ENCODE measurements at places on chromosomes 2 and 18. TPM values are rescaled to one million over a fixed set of nuclear protein-coding genes. Genes with fewer than 3 reads are reported as not detected.

GRCh38 chr18:79477711-79478483 is 82.2 kb downstream of the NFATC1 start:
- no peak for DNase-seq
- H3K4me1 ChIP-seq: no peaks in the 10 kb centered on the region
- no peaks in the 10 kb centered on the region for H3K36me3 ChIP-seq

GRCh38 chr2:46273919-46274318 is 23.3 kb upstream of the EPAS1 start:
- H3K4me1 ChIP-seq: no peaks in the 10 kb centered on the region
- no peak for DNase-seq
- no peak overlapping the region for H3K27ac ChIP-seq

DNA sequence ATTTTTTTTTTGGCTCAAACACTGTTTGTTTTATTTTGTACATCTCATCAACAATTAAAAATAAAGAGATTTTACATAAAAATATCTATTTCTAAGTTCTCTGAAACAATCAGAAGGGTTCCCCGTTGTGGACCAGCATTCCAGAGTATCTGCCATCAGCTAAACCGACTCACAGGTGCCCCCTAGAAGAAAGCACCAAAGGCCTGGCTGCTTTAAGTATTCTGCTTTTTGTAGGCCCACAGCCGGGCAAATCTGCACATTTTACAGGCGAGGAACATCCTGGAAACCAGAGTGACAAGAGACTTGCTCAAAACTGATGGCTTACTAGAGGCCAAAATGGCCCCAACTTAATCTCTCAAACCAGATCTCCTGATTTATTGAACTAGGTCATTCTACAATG is 82.2 kb upstream of the SETBP1 start:
- H3K27me3 ChIP-seq: no peaks in the 10 kb centered on the region
- H3K4me1 ChIP-seq: peaks cover 16% of the 10 kb centered on the region
- no peak overlapping the region for H3K4me3 ChIP-seq
- no peak for DNase-seq
- H3K27ac ChIP-seq: no peak overlapping the region

DNA sequence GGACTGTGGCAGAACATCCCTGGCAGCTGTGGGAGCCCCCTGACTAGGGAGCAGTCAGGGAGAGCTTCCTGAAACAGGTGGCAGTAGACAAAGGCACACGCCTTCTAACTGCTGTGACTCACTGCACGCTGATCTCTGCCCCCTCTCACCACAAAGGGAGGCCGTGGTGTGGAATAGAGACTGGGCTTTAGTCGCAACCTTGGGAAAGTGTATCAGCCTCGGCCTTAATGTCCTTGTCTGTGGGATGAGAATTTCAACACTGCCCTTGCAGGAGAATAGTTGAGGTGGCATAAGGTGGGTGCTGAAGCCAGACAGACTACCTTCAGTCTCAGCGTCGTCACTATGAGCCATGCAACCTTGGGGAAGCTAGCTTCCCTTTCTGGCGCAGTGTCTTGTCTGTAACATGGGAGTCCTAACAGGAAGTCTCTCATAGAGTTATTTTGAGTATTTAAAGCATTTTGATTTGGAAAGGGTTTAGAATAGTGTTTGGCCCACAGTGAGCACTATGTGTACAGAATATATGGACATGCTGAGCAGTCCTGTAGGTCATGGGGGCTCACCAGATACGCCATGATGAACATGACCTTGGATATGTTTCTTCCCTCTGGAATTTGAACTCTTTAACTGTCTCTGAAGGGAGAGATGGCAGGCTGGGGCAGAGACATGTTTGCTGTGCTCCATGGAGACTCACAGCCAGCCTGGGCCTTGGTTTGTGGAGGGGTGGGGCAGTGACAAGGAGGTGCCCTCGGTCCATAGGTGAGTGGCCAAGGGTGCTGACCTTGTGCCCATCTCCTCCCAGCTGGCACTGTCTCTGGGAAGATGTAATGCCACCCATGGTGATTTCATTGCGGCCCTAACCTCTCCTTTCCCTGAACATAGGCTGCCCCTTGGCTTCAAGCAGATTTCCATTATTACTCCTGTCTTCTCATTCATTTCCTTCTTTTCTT is 29.5 kb upstream of the SMAD7 start:
- no peaks in the 10 kb centered on the region for H3K36me3 ChIP-seq
- no peak overlapping the region for H3K27ac ChIP-seq
- peaks cover 19% of the 10 kb centered on the region for H3K4me1 ChIP-seq
- no peak for DNase-seq
- no peak overlapping the region for H3K4me3 ChIP-seq
- H3K27me3 ChIP-seq: no peaks in the 10 kb centered on the region

Gene PARD6G
- total RNA-seq: 10.3 TPM

GRCh38 chr2:236816197-236817170 is 246.9 kb downstream of the ACKR3 start:
- peaks cover 5% of the 10 kb centered on the region for H3K4me1 ChIP-seq
- no peak overlapping the region for H3K4me3 ChIP-seq
- H3K36me3 ChIP-seq: no peaks in the 10 kb centered on the region

Gene IL1RL2
- not detected for total RNA-seq

- no peaks in the 10 kb centered on the region for H3K36me3 ChIP-seq
- no peak overlapping the region for H3K4me3 ChIP-seq
- no peaks in the 10 kb centered on the region for H3K27me3 ChIP-seq
- H3K27ac ChIP-seq: no peak overlapping the region
- no peak for DNase-seq
- H3K4me1 ChIP-seq: no peaks in the 10 kb centered on the region
Observed at GRCh38 chr2:220165401-220165800, 538.0 kb downstream of the SLC4A3 start.

Gene CERS6
- total RNA-seq: 26.6 TPM

Gene CYRIA
- 2.2 TPM for total RNA-seq

DNA sequence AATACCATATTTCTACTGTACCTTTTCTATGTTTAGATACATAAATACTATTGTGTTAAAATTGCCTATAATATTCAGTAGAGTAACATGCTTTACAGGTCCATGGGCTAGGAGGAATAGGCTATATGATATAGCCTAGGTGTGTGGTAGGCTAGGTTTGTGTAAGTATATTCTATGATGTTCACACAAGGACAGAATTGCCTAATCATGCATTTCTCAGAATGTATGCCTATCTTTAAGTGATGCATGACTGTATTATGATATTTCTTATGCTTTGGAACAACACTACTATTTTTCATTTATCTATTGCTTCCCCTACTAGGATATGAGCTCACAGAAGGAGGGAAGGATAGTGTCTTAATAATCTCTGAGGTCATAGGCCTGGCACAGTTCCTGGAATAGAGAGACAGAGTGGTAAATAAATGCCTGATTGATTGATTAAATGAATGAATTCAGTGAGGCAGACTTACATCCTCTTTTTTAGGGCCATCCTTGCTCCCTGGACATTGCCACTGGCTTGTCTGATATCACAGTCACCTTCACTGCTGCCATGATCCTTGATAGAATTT is 121.0 kb downstream of the MYO3B start:
- H3K27me3 ChIP-seq: no peaks in the 10 kb centered on the region
- no peaks in the 10 kb centered on the region for H3K4me1 ChIP-seq
- no peaks in the 10 kb centered on the region for H3K36me3 ChIP-seq
- no peak for DNase-seq
- no peak overlapping the region for H3K27ac ChIP-seq
- no peak overlapping the region for H3K4me3 ChIP-seq

Gene TTN
- total RNA-seq: 1,214 TPM

Gene RBBP8
- 20.6 TPM for total RNA-seq

DNA sequence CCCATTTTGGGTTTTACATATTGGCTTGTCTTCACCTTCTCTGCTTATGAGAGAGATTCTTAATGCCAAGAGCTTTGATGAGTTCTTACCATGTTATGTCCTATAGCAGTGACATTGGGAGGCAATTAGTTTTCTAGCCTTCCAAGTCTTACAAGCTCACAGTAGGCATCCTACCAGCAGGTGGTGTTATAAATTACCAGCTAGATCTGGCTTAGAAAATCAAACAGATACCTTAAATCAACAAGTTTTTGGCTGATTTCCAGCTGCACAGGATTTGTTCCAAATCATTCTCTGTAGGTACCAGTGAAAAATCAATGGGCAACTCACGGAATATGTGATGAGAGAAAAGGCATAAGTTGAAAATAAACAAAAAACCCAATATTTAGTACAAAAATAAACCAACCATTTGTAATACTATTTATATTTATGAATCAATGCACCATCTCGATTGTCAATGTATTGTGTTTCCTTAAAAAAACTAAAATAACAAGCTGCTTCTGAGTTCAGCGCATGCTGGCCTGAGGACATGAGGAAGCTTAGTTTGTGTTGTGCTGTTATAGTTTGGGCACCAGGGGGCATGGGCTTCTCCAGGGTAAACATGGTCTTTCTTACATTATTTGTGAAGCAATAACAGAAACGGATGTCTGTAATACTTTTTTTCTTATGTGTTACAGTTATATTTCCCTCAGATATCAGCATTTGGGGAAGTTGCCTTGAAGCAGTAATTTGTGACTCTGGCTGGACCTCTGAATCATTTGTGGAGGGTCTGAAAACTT is 34.1 kb upstream of the NXPH2 start:
- H3K4me3 ChIP-seq: no peak overlapping the region
- H3K27me3 ChIP-seq: no peaks in the 10 kb centered on the region
- no peaks in the 10 kb centered on the region for H3K36me3 ChIP-seq
- DNase-seq: no peak

GRCh38 chr2:61688369-61689334 is 150.5 kb upstream of the XPO1 start:
- H3K4me3 ChIP-seq: no peak overlapping the region
- no peaks in the 10 kb centered on the region for H3K27me3 ChIP-seq
- H3K36me3 ChIP-seq: no peaks in the 10 kb centered on the region
- no peak for DNase-seq
- no peaks in the 10 kb centered on the region for H3K4me1 ChIP-seq
- no peak overlapping the region for H3K27ac ChIP-seq

DNA sequence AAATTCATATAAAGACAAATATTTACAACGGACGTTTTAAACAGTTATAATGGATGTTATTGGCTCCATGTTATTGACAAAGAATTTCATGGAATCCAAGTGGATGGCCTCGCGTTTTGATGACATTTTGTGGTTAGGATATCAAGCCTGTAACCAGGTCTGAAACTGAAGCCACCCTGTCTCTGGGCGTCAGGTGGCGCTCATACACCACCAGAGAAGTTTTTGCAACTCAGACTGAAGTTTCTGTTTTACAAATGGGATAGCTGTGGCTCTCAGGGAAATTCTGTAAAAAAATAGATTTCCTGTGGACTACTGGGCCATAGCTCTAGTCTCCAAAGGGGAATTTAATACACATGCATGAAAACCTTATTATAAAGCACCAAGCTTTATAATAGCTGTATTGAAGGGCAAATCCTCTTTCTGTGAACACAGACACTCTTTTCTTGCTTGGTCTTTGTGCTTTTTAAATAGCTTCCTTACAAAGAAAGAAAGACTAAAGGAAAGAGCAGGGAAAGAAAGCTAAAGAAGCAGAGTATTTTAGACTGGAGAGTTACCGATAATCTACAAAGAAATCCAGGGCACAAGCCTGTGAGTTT is 86.7 kb downstream of the C18orf54 start:
- H3K36me3 ChIP-seq: no peaks in the 10 kb centered on the region
- no peaks in the 10 kb centered on the region for H3K4me1 ChIP-seq
- no peaks in the 10 kb centered on the region for H3K27me3 ChIP-seq

Gene ERFE
- total RNA-seq: 1.5 TPM

DNA sequence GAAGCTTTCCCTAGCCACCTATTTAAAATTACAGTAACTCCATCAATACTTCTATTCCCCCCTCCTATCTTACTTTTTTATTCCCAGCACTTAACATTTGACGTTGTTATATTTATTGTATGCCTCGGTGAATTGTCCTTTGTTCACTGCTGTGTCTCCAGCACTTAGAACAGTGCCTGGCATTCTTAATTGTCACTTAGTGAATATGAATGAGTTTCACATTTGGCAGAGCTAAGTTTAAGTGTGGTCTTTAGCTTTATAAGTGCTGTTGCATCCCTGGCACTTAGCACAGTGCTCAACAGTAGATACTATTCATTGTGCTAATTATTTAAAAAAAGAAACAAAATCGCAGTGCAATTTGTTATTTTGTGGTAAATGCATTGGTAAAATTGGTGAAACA is 1.7 kb downstream of the RMP24 start:
- DNase-seq: no peak
- H3K4me3 ChIP-seq: no peak overlapping the region

- H3K4me1 ChIP-seq: no peaks in the 10 kb centered on the region
- no peak overlapping the region for H3K27ac ChIP-seq
- H3K4me3 ChIP-seq: no peak overlapping the region
Observed at GRCh38 chr18:79642626-79643025, 37.0 kb upstream of the CTDP1 start.

Gene ST8SIA5
- total RNA-seq: 0.67 TPM

DNA sequence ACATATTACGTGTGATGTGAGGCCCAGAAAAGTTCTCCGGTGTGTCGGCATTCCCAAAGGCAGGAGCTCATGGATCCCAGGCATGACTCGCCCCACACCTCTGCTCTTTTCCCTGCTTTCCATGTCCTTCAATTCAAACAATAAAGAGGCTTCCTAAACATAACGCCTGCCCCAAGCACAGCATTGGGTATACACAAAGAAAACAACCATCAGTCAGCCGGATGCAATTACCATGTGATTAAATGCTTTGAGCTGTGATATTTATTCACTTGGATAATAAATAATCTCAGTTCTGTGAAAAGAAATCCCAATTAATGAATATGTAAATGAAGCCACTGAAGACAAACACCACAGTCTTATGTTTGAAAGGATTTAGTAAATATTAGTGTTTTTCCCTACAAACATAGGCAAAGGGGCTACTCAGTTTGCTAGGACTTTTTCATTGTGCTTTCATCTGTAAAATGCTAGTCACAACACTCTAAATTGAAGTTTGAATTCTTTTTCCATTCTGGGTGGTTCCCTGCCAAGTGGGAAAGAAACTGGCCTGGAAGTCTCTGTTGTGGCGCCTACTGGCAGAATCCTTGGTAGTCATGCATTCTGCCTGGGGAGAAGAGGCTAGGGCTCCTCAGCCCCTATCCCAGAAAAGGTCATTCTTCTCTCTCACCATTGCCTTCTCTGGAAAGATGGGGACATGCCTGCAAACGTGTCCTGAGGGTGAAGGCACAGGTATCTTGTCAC is 144.7 kb downstream of the COL6A3 start:
- H3K4me3 ChIP-seq: no peak overlapping the region
- no peaks in the 10 kb centered on the region for H3K27me3 ChIP-seq
- H3K4me1 ChIP-seq: no peaks in the 10 kb centered on the region

DNA sequence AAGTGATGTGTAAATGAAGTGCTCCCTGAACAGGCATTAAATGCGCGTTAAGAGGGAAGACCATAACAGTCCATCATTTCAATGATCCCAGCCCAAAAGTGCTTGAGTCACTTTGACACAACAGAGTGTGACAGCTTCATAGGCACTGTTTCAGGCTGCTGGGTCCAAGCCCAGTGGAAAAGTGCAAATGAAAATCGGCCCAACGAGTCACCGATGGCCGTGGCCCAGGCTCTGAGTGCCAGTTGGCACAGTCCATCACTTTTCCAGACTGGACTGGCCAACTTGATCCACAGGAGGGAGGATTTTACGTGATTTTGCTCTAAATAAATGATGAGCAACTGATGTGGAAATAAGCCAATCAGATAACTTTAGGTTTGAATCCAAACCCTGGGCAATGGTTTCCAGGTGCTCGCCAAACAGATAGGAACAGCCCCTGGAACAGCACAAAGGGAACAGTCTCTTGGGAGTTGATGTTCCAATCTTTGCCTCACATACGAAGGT is 114.0 kb downstream of the SP3 start:
- H3K4me1 ChIP-seq: no peaks in the 10 kb centered on the region
- H3K27ac ChIP-seq: no peak overlapping the region
- H3K4me3 ChIP-seq: no peak overlapping the region
- no peak for DNase-seq
- H3K36me3 ChIP-seq: no peaks in the 10 kb centered on the region

- no peak overlapping the region for H3K4me3 ChIP-seq
- no peaks in the 10 kb centered on the region for H3K36me3 ChIP-seq
- DNase-seq: no peak
Observed at GRCh38 chr2:204611017-204611631, 65.8 kb downstream of the PARD3B start.

Data from cardiac muscle cell (in vitro differentiated cells and primary cell).